ENCODE measurements at places on chromosomes 2 and 18.

- no peak for DNase-seq
Observed at GRCh38 chr18:45222180-45222579, 393.1 kb upstream of the SLC14A2 start.

DNA sequence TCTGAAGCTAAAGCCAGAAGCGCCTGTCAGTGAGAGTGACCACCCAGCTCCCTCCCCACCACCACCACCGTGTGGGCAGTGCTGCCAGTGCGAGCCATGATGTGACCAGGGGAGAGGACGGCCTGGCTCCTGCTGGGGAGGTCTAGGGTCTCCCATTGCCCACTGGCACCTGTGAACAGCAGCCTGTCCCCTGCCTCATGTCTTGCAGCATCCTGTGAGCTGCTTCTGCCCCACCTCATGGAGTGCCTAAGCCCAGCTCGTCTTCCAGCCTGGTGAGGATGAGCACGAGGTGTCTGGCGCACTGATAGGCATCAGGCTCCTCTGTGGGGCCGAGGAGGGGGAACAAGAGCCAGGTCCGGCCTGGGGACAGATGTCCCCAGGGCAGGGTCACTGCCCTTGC, 61.4 kb downstream of the FAM168B start:
- DNase-seq, result no peak

DNA sequence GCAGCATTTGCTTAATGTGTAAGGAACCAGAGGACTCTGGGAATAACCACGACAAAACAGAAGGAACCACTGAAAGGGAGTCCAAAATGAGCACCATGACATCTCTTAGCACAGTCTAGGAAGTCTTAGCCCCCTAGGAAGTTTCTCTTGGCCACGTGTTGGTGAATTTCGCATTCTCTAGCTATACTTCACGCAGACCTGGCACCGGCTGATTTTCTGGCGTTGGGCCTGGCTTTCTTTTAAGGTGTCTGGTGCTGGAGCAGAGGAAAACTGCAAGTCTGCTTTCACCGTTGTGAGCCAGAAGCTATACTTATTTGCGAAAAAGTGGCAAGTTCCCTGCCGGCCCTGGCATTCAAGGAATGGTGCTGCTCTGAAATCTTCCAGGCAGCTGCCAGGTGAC, 156.9 kb downstream of the COL4A4 start:
- no peak for DNase-seq

DNA sequence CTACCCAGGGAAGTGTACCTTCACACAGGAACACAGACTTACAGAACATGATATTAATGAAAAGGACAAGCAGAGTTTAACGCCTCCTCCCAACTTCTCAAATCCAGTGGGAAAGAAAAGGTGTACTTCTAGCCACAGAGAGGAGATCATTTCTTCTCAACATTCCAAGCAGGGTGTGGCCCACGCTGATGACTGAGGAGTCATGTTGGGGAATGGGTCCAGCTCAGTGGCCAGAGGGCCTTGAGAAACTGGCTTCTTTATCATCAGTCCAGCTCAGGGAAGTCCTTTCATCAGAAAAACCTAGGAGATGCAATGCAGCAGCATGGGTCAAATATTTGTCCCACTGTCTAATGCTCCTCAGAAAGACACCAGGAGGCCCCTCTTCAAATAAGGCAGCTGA, 63.0 kb downstream of the RBM43 start:
- DNase-seq, result no peak

GRCh38 chr18:76412010-76412817, 82.8 kb downstream of the ZNF516 start:
- DNase-seq, result no peak

- DNase-seq, result no peak
Observed at GRCh38 chr2:159650574-159650973, 34.2 kb upstream of the BAZ2B start.

- no peak for DNase-seq
Observed at GRCh38 chr18:37161491-37161890, 332.6 kb downstream of the KIAA1328 start.

DNA sequence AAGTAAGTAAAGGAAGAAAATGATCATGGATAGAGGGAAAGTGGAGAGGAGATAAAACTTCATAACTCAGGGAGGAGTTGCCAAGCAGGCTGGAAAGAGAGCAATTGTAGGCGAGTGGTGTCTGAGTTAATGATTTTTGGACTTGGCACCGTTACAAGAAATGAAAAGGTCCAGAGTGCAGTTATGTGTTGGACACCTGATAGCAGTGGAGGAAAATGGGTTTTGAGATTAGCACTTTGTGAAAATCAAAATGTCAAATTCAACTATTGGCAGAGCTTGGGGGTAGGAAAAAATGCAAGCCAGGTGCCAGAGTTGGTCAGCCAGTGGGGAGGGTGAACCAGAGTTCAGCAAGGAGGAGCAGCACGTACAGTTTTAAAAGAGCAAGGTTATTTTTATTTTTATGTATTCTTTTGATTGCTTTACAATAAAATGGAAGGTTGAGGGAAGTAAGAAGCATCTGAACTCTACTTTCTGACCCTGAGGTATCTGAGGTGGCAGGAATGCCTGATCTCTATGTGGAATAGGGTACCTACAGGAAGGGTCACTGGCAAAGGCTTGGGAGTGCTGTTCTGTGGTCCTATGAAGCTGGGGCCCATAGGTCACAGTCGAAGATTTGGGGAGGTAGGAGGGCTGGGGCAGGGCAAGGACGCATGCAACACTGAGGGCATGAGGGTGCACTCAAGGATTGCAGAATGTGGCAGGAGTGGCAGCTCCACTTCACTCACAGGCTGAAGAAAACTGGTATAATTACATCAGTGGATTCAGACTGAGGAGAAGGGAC, 127.5 kb downstream of the CD8B2 start:
- DNase-seq, result no peak

- no peak for DNase-seq
Observed at GRCh38 chr18:8811115-8811514, 105.8 kb downstream of the MTCL1 start.

GRCh38 chr2:201939453-201939941, 94.2 kb upstream of the FZD7 start:
- DNase-seq, result no peak

- no peak for DNase-seq
Observed at GRCh38 chr2:216064014-216064630, 17.5 kb downstream of the PECR start.

GRCh38 chr2:157897106-157897971, 21.2 kb upstream of the ACVR1 start:
- peak; percentile 89 for DNase-seq

DNA sequence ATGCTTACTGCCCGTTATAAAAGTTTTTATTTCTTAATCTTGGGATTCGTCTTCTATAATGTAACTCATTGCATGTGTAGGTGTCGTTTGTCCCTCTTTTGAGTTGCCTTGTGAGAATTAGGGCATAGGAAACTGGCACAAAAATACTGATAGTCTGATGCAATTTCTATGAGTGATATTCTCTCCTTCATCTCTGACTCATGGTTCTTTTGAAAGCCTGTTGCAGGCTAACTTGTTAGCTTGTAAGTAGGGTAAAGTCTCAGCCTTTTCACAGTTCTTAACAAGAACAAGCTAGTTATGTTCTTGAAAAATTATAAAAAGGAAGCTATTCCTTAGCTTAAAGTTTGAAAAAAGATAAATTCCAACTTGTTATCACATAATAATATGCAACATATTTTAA, 1085.4 kb upstream of the NRXN1 start:
- DNase-seq, result no peak

- DNase-seq, result no peak
Observed at GRCh38 chr18:72342933-72343332, 201.2 kb downstream of the CBLN2 start.

DNA sequence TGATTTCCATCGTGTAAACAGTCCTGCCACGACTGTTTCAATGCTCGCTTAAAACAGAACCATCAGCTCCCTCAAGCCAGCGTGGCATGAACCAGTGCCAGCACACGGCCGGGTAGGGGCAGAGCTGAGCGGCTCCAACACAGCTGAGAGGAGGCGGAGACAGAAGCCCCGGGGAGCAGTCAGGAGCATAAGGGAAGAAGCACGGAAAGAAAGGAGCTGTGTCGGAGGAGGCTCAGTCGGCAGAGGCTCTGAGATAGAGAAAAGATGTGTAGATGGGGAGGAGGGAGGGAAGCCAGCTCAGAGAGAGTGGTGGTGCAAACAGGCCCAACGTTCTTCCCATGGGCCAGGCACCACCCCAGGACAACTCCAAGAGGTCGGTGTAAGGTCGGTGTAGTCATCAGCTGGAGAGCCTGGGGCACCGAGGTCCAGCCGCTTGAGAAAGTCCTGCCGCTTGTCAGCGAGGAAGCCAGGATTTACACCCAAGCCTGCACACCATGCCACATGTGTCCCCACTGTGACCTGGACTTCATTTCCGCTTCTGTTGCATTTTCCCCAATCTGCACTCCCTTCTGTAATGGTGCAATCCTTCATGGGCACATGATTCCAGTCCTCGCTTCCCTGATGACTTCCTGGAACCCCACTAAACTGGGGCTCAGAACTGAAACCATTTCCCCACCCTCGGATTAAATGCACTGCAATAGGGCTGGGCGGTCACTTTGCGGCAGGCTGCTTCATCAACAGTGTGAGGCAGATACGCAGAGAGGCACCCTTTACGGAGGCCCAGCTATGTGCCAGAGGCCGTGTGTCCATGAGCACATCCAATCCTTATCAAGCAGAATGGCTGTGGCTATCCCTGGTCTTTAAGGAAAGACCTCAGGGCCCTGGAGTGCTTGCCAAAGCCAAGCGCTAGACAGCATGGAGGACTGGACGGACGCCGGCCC, 43.5 kb downstream of the CYP27C1 start:
- DNase-seq, result no peak
